ENCODE measurements at places on chromosomes 3 and 15. TPM values are rescaled to one million over a fixed set of nuclear protein-coding genes. Genes with fewer than 3 reads are reported as not detected.

GRCh38 chr3:183100376-183100775 is 1.1 kb upstream of the MCCC1 start:
- DNase-seq: no peak

- no peak for DNase-seq
These were observed 11.6 kb downstream of the EAF1 start for GRCh38 chr3:15438983-15439382.

- no peak for DNase-seq
These were observed 16.8 kb downstream of the CACNA1D start for GRCh38 chr3:53511246-53511645.

The XCR1 gene
- 8.2 TPM for total RNA-seq

The UTS2B gene
- not detected for total RNA-seq

- no peak for DNase-seq
These were observed 319.6 kb upstream of the TGFBR2 start for GRCh38 chr3:30286811-30287210.

DNA sequence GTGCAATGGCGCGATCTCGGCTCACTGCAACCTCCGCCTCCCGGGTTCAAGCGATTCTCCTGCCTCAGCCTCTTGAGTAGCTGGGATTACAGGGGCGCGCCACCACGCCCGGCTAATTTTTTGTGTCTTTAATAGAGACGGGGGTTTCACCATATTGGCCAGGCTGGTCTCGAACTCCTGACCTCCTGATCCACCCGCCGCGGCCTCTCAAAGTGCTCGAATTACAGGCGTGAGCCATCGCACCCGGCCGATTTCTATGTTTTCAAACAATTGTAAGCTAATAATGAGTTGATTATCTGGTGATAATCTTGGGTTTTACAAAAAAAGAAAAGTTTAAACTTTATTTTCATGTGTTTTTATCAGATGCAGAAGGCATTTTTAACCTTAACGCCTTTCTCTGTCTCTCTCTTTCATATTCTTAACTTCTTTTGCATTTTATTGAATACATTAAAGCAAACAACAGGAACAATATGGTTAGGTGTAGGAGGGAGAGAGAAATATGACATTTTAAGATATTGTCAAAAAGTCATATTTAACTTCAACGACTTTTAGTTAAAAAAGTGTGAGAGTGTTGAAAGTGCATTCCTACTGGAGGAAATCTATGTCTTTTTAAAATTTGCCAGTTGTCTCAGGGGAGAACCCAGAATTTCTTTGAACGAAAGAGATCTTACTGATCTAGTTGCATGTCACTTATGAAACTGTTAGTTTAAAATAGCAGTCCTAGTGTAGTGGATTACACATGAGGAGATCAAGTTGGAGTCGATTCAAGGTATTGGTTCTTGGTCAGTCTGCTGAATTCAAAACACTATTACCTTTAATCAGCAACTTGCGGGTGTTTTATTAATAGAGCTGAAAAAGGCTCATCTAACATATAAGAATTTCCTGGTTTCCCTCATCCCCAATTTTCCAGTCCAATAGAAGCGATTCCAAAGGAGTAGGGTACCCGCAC is 3.4 kb upstream of the MEIS2 start:
- no peak for DNase-seq

- DNase-seq: no peak
These were observed 1005.9 kb downstream of the ZPLD1 start for GRCh38 chr3:103440539-103441203.

The CIDEC gene
- total RNA-seq: 12.1 TPM

GRCh38 chr3:38138349-38139190 is at the start of gene MYD88:
Gene MYD88, plus strand, starts transcription at chr3:38138661. Its CDS starts 40 bp downstream, at chr3:38138701.
- peak; percentile 73 for DNase-seq

The LMOD3 gene
- total RNA-seq: not detected

The IMPG2 gene
- 0.11 TPM for total RNA-seq

All from lower leg skin (tissue), 4 donors.